ENCODE measurements at places on chromosomes 12 and 14.

DNA sequence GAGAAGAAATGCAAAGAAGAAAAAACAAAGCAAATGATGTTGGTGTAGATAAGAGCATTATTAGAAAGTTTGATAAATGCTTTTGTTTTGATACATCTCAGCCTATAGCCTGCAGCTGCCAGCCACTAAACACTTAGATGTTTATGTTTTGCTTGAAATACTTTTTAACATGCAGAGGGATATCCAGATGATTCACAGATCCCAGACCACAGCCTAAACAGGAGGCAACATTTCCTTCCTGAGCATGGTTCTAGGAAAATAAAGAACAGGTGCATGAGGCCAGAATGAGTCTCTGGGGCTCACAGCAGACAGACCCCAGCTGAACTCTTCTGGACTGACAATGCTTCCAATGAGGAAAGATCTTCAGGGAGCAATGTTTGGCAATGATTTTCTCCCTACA, 103.7 kb upstream of the EEA1 start:
- no peak for DNase-seq

- DNase-seq: no peak
Observed at GRCh38 chr12:67671419-67671818, 22.9 kb downstream of the DYRK2 start.

GRCh38 chr12:122584177-122584863, 57.3 kb downstream of the KNTC1 start:
- DNase-seq: no peak

DNA sequence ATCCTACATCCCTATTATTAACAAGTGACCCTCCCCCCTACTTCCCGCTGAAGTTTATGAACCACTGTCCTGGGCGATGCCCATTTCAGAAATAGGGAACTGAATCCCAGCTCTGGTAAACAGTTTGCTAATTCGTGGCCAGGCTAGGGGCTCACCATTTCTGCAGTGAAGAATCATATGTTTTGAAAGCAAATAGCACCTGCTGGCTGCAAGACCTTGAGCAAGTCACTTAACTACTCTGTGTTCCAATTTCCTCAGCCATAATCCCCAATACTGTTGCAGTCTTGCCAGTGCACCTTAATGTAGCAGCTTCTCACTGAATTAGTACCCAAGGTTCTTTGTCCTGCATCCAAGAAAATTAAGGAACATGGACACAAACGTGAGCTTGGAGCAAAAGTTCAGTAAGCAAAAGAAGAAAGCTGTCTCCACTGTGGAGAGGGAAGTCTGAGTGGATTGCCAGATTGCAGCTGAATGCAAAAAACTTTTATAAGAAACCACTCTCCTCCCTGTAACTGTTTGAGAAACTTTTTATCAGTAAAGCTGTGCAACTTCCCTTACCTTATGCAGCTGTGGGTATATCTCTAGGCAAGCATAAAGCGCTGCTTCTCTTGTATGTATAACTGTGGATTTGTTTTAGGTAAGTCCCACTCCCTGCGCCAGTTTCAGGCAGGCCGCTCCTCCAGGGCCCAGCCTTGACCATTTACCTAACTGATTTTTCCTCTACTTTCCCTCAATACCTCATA, 824 bp downstream of the OAS1 start:
- DNase-seq: no peak

- no peak for DNase-seq
Observed at GRCh38 chr12:122235741-122236140, 9.9 kb upstream of the DIABLO start.

- no peak for DNase-seq
Observed at GRCh38 chr12:50132505-50133135, 20.6 kb downstream of the COX14 start.

DNA sequence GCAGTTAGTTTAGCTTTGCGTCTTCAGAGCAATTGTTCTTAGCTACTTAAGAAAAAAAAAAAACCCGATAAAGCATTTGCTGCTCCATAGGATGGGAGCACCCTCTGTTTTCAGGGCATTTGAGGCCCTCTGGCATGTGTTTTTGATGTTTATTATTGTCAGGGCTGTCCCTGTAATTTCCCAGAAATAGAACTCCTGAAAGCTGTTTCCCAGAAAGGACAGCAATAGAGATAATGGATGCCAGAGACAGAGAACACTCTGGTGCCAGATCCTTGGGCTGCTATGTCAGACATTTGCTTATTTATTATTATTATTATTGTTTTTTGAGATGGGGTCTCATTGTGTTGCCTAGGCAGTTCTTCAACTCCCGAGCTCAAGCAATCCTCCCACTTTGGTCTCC, 201.3 kb downstream of the ALG10 start:
- no peak for DNase-seq

- no peak for DNase-seq
Observed at GRCh38 chr12:95611676-95612309, 60.5 kb upstream of the USP44 start.

- DNase-seq: no peak
Observed at GRCh38 chr12:17342381-17342961, 736.5 kb upstream of the LMO3 start.

DNA sequence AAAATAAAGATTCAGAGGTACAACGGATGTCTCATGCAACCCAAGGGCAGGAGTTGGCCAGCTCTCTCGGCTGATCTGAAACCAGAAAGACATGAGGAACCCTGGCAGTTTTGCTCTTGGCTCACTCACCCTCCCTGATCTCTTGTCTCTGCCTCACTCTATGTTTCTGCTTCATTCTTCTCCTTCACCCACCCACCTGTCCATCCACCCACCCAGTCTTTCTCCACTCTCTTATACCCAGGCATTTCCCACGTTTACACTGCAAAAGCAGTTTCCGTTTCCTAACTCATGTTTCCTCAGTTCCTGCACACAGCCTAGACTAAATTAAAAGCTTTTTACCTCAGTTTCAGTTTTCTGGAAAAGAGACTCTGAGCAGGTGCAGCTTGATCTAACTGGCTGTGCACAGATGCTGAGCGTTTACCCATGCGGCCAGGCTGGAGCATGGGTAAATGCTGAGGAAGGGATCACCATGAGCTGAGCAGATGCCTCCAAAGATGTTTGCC, 157.6 kb downstream of the PRKCH start:
- DNase-seq: no peak

DNA sequence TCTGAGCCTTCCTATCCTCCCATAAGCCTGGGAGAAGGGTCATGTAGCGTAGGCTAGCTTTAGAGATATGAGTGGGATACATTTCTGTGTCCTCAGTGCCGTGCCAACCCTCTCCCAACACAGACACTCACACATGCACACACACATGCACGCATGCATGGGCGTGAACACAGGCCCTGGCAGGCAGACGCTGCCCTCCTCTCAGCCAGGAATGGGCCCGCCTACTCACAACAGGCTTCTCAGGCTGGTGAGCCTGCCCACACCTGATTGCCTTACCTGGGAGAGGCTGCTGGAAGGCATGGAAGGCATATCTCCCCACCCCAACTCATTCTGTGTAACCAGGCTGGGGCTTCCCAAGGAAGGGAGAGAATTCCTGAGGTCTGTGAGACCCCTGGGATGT, 12.8 kb upstream of the ACVR1B start:
- DNase-seq: no peak

- no peak for DNase-seq
Observed at GRCh38 chr14:96031691-96032090, 7.5 kb upstream of the C14orf132 start.

DNA sequence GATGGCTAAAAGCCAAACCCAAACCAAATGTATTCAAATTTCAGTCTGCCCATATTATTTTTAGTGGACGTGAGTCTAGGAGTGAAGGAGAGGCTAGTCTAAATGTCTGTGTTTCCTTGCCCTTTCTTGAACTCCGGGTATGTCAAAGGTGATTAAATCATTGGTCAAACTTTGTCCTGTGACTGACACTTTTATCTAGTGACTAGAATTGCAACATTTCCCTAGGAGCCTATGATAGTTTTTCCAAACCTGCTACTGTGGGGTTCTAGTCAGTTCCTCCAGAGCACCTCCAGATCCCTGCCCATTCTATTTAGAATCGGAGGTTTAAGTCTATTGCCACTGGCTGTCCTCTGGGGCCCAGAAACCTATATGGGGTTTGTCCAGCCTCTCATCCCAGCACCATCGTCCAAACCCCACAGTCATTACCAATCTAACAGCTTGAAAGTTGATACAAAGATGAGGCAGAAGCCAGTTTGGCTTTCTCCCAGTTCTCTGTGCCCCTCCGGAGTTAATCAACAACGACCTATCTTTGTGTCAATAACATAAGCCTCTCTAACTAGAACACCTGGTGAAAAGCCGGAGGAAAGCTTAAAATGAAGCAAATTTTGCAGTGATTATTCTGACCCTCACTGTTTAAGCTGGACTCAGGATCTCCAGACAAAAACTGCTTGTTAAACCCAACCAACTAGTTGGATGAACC, 306.7 kb downstream of the ZFP36L1 start:
- DNase-seq: no peak

GRCh38 chr12:32585680-32586079, 93.4 kb upstream of the DNM1L start:
- no peak for DNase-seq

- DNase-seq: no peak
Observed at GRCh38 chr14:105411017-105411941, 8.3 kb upstream of the MTA1 start.

GRCh38 chr12:8033153-8034044, 883 bp downstream of the FOXJ2 start:
- no peak for DNase-seq

DNA sequence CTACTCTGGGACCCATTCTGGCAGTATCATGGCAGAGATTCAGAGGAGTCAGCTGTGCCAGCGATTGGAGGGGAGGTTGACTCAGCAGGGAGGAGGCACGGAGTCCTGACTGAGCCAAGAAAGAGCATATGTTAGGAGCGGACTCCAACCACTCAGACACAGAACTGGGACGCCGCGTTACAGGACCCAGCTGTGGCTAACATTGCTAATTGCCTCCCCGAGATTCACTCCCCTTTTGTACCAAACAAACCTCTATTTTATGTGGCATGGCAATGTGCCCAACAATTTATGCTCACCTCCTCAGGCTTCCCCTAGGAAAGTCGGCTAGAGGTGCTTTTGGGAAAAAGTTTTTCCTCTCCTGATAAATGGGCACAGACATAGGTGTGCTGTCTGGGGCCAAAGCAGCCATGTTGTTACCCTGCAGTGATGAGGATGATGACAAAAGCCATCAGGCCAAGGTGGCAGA, 15.2 kb upstream of the CLIP1 start:
- no peak for DNase-seq

- no peak for DNase-seq
Observed at GRCh38 chr14:22305607-22306006, 283.4 kb downstream of the DAD1 start.

DNA sequence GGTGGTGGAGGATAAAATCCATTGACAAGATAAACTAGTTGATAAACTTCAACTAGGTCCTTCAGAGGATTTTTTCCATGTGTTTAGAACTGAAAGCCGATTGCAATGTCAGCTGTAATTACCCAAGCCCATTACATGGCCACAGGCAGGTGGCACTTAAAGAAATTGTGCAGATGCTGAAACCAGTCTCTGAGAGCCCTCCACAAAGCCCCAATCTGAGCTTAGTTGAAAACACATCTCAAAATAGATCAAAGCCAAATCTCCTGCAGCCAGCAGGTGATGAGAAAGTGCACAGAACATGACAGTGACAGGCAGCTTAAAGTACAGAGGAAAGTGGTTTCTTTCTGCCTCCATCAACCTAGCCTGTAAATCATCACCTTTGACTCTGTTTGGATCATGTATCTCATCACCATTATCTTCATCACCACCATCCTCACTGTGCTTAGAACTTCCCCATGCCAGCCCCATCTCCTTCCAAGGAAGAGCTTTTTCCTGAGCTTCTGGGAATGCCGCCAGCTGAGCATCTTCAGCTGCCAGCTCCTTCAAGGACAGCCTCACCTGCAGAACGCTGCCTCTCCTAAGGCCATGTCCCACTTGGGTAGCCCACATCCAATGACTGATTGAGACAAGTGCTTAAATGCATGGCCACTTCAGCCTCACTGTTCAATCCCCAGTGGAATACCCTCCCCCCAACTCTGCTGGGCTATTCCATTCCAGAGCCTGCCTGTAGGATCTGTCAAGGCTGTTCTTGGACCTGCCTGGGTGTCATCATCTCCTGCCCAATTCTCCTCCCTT, 219.5 kb upstream of the TMEM132C start:
- no peak for DNase-seq

DNA sequence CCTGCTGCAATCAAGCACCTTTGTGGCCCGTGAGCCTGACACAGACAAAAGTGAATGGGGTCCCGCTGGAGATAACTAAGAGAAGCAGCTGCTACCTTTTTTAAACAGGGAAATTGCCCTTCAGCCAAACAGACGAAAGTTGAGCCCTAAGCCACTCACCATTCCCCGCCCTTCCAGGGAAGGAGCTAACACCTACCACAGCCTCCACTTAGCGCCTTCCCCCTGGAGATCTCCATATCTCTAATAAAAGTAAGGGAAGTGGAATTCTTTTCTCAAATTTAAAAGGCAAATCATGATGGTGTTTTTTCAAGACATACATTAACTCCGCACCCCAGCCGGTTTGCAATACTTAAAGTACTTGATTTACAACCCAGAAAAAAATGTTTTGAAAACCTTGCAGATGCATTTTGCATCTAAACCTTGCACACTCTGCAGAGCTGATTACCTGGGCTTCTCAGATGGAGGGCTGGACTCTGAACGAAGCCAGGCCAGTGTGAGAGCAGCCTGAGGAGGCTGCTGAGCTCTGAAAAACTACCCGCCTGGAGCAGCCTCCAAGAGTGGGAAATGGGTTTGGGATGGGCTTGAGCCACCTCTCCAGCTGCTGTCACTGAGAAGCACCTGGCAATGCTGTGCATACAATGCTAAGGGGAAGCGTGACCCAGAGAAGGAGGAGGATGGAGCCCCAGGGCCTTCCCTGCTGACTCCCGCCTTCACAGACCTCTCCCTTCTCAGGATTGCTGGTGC, 10.0 kb downstream of the NUAK1 start:
- DNase-seq: no peak

- DNase-seq: no peak
Observed at GRCh38 chr14:20684662-20685456, 499 bp downstream of the RNASE4 start.

DNA sequence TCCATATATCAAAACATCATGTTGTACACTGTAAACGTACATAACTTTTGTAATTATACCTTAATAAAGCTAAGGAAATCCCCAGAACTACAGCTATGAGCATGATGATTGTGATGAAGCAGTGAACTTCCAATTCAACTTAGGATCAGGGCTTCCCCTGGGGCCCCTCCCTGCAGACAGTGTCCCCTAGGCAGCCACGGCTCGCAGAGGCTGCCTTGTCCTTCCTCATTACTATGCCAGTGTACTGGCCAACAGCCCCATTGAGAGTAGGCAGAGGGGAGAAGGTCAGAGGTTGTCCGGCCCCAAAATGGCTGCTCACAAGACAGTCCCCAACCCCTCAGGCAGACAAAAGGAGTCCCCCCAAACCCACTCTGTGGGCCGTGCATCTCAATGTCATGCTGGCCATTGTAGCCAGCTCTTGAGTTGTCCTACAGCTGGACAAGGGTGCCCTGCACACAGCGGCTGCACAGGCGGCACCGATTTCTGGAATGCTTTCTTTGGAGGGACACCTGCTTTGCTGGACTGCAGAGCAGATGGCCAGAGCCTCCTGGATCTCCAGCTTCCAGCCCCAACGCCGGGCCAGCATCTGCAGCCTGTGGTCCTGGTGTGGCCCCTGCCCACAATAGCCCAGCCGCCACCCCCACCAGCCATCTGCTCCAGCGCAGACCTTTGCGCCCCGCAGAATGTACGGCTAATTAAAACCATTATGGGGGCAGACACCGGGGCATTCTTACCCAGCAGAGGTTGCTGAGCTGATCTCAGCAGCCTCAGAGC, 46.1 kb downstream of the NIN start:
- DNase-seq: no peak
